NCI-H2107 (cell line): ENCODE measurements at places on chromosomes 6 and 20.

DNA sequence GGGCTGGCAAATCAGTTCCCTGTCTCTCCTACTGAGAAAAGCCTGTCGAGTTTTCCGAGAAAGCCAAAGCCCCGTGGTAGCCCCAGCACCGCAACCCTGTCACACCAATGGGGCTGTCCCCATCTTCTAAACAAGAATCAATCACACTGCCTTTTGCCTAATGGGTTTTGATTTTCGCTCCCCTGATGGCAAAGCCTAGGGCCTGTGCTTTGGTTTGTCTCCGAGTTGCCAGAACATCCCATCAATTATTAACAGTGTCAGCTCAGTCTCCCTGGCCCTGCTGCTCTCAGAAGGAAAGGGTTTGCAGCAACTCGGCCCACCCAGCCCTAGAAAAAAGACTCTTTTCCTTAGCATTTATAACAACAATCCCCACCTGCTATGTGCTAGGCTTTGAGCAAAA lies 4.2 kb downstream of the KCNB1 start:
- DNase-seq, result no peak

DNA sequence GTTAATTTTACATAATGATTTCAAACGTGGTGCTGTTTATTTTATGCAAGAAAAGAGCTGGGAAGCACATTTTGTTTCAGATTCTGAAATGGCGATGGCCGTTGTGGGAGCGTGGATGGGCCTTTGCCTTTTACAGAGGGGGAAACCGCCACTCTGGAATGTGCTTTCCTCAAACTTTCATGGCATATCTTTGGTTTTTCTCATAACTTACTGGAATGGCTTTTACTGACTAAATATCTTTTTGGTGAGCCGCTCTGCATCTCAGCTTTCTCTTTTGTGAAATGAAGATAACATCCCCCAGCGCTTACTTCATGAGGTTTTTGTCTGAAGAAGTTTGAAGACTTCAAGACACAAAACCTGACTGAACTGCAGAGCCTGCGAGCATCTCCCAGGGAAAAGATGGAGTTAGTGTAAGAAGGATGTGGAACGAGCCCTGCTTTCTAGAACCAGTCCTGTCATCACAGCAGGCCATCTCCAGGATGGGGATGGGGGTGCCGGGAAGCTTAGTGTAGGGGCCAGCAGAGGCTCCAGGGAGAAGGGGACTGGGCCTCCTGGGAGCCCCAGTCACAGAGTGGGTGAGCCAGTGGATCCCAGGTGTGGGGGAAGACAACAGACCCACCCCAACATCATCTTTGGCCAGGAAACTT lies 61.8 kb upstream of the TIAM2 start:
- no peak for DNase-seq

DNA sequence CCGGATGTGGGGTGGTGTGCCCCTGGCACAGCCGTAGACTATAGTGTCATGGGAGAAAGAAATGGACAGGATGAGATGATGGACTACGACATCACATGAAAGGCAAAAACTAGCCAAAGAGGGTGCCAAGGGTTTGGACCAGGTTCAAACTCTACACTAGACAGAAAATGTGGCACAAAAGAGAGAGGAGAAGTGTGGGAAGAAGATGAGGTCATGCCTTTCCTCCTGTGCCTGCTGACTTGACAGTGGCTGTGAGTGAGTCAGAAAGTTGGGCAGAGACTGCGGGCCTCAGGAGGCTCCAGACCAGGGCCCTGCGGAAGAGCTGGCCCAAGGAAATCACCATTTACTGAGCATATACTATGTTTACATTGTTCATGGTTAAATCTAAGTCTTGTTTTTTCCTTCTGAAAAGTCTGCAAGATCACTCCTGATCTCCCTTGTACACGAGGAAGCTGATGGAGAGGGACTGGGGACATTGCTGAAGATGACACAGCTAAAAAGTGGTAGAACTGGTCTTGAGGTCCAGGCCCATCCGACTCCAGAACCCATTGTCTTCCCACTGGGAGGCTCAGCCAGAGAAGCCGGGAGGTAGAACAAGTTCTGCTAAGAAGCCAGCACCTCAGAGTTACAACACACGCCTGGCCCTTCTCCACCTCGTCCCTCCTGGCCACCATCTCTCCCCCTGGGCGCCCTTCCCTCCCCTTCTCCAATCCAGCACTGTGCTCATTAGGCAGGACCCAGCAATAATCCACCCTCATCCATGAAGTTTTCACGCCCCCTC lies 35.6 kb downstream of the CNKSR3 start:
- no peak for DNase-seq

DNA sequence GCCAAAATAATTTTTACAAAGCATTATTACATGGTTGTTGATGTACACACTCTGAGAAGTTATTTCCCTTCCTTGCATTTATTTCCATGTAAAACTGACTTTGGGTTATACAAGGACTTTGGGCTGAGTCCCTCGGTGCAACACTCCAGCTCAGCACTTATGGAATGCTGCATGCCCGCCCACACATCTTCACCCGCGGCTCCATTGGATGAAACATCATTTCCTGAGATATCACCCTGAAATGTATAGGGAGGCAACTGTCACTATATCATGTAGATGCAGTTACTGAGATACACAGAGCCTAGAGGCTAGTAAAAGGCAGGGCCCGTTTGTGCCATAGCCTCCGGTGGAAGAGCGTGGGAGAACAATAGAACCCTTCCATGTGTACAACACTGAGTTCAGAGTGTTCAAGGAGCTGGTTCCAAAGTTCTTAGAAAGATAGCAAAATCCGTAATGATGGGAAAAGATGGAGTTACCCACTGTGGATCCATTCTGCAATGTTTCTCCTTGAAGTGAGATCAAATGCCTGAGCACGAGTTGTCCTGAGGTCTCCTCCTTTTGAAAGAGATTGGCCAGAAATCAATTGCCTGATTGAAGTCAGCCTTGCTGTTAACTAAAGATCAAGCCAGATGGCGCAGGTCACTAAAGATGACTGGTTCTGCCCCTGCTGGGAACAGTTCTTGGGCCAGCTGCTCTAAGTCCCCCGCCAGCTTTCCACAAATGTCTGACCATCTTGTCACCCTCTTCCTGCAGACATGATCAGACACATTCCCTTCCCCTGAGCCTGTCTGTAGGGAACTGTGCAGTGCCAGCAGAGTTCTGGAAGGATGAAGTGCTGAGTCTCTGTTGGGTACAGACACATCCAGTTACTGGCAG lies 100.9 kb upstream of the IYD start:
- DNase-seq, result no peak

DNA sequence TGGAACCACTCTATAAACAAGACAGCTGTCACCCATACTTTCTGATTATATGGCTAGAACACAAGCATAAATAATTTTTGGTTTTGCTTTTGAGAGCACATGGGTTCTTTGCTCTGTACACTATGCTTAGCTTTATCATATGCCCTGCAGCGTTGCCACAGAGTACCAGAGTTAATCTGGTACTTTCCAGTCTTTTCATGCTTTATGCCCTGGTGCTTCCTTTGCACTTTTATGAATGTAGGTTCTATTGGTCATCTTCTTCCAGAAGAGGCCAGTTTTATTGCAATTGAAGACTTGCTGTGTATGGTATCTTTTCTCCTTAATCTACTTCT lies 20.8 kb downstream of the SHLD1 start:
- DNase-seq, result no peak
